Endothelial cell of umbilical vein (primary cell): ENCODE measurements at places on chromosomes 13 and 19. TPM values are rescaled to one million over a fixed set of nuclear protein-coding genes. Genes with fewer than 3 reads are reported as not detected.

DNA sequence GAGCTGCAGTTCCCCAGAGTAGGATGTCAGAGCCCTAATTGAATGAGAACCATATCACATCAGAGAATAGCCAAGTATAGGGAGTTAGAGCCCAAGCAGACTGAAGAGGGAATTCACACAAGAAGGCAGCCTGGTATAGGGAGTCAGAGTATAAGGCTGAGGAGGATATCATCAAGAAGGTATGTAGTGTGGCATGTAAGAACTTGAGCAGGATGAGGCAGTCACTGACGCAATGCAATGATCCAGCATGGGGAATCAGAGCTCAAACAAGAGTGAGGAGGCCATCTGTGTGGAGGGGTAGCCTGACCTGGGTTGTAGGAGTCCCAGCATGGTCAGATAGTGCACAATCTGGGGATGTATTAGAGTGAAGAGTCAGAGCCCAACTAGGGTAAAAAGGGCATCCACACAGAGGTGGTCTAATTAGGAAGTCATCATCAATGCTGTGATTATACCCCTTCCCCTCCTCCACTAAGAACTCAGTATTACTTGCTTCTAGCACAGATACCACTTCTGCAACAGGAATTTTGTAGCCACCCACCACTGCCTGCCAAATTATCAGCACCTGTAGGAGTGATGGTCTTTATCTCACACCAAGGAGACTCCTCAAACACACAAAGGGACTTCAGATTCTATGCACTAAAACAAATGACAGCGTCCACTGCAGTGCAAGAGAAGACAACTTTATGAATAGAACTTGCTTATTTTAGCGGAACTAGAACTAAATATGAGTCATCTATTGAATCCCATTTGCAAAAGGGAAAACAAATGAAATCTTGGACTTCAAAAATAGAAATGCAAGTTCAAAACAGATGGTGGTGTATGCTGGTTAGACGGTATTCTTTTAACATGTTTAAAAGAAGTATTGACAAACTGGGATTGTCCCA is 107.2 kb downstream of the FNDC3A start:
- H3K36me3 ChIP-seq, result no peaks in the 10 kb centered on the region
- no peaks in the 10 kb centered on the region for H3K27me3 ChIP-seq
- H3K4me1 ChIP-seq, result peaks cover 16% of the 10 kb centered on the region
- DNase-seq, result no peak
- H3K27ac ChIP-seq, result no peak overlapping the region

The ZNF708 gene
- polyA plus RNA-seq, result 0.99 and 1.7 TPM in 2 replicates

DNA sequence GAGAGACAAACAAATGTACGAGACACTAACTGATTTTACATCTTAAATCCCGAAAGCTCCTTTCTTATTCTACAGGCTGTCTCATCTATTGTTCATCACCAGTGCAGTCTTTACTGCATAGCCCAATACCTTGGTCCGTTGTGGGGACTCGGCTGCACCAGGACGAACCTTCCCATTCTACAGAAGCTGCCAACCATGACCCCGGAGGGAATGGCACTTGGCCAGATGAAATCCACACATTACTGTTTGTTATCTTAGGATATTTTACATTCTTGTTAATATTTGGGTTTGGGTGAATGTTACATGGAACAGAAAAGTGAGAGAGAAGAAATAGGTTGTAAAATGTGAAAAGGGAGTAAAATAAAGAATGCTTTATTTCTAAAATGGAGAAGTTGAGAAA is 195.1 kb downstream of the RFC3 start:
- DNase-seq, result no peak
- H3K36me3 ChIP-seq, result no peaks in the 10 kb centered on the region
- H3K4me3 ChIP-seq, result no peak overlapping the region
- H3K27ac ChIP-seq, result no peak overlapping the region

The USHBP1 gene
- polyA plus RNA-seq, result 16.2 and 20.4 TPM in 2 replicates

DNA sequence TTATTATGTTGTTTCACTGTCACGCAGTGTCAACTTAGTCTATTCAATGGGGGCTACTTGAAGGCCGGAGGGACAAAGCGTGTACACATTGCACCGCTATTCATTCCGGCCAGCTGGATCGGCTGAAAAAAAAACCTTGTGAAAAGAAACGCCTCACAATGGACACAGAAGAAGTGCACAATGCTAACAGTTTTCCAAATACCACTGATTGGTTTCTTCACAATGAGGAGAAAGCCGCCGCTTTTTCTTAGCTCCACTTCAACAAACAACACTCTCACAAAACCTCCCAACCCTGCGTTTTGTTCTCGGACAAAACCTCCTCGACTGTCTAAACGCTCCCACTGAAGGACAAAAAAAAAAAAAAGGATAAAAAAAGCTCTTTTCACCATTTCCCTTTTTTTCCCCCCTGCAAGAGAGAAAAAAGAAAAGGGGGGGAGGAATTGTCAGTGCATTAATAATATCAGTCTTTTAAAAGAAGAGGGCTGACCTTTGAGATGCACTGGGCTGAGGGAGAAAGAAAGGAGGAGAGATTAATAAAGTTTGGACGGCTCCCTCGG is 5.4 kb downstream of the SOX21 start:
- no peaks in the 10 kb centered on the region for H3K36me3 ChIP-seq
- H3K4me3 ChIP-seq, result no peak overlapping the region
- H3K27me3 ChIP-seq, result peaks cover 97% of the 10 kb centered on the region
- DNase-seq, result no peak
- no peak overlapping the region for H3K27ac ChIP-seq

The GFY gene
- polyA plus RNA-seq, result not detected in 2 replicates

- peak; percentile 88 for DNase-seq
- H3K27me3 ChIP-seq, result no peaks in the 10 kb centered on the region
- no peak overlapping the region for H3K4me3 ChIP-seq
- no peaks in the 10 kb centered on the region for H3K36me3 ChIP-seq
These were observed 496.7 kb downstream of the COG6 start for GRCh38 chr13:40152145-40152544.

- H3K36me3 ChIP-seq, result no peaks in the 10 kb centered on the region
- no peaks in the 10 kb centered on the region for H3K27me3 ChIP-seq
- H3K4me3 ChIP-seq, result no peak overlapping the region
- no peak overlapping the region for H3K27ac ChIP-seq
These were observed 121.7 kb downstream of the ZNF429 start for GRCh38 chr19:21626924-21627697.

DNA sequence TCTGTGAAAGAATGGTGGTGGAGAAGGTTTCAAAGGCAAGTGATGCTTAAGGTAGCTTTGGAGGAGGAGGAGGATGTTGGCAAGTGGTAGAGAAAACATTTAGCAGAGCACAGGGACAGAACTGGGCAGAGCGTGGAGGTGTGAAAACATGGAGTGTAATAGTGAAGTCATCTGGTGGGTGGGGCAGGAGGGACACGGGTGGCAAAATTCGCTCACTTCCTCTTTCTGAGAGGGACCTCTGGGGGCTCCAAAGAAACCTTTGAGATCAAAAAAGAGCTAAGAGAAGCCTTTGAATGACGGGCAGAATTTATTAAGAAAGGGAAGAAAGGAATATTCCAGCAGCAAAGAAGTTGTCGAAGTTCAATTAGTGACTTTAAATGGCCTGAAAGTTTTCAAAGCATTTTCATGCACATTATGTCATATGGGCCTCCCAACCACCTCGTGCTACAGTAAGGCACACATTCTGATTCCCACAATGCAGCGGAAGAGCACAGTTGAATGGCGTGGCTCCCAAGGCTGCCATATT is 82.8 kb downstream of the STARD13 start:
- no peak overlapping the region for H3K4me3 ChIP-seq
- H3K27ac ChIP-seq, result no peak overlapping the region
- no peaks in the 10 kb centered on the region for H3K36me3 ChIP-seq
- peaks cover 49% of the 10 kb centered on the region for H3K4me1 ChIP-seq
- no peaks in the 10 kb centered on the region for H3K27me3 ChIP-seq
- no peak for DNase-seq

The NDUFA11 gene
- polyA plus RNA-seq, result 876 and 1,690 TPM in 2 replicates

DNA sequence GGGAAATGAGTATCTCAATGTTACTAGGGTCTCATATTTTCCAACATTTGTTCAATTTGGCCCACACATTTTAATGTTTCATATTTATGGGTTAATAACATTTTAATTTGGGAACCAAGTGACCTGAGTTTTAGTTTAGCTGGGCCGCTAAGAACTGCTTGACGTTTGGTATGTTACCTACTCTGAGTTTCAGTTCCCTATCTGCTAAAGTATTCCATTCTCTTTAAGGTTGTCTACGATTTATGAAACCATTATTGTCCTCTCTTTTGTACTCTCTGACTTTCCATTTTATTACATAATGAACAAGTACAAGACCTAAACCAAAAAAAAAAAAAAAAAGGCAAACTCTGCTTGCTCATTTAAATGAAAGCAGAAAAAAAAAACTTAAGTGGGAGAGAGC is 89.9 kb downstream of the FGF14 start:
- H3K27ac ChIP-seq, result no peak overlapping the region
- no peaks in the 10 kb centered on the region for H3K36me3 ChIP-seq
- no peak for DNase-seq
- no peaks in the 10 kb centered on the region for H3K27me3 ChIP-seq
- H3K4me1 ChIP-seq, result no peaks in the 10 kb centered on the region

DNA sequence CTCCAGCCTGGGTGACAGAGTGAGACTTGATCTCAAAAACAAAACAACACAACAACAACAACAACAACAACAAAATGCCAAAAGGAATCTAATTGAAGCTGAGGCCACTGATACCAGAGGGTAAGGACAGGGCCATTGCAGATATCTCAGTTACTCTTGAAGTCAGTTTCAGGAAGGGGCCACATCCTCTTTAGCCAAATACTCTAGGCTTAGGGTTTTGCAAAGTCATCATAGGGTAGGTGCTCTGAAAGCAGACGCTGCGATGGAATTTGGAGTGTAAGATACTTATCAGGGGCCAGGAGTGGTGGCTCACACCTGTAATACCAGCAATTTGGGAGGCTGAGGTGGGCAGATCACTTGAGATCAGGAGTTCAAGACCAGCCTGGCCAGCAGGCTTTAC is 46.6 kb upstream of the UBAC2 start:
- no peak for DNase-seq
- no peak overlapping the region for H3K27ac ChIP-seq
- H3K4me3 ChIP-seq, result no peak overlapping the region
- no peaks in the 10 kb centered on the region for H3K36me3 ChIP-seq
- H3K4me1 ChIP-seq, result no peaks in the 10 kb centered on the region
- peaks cover 5% of the 10 kb centered on the region for H3K27me3 ChIP-seq

DNA sequence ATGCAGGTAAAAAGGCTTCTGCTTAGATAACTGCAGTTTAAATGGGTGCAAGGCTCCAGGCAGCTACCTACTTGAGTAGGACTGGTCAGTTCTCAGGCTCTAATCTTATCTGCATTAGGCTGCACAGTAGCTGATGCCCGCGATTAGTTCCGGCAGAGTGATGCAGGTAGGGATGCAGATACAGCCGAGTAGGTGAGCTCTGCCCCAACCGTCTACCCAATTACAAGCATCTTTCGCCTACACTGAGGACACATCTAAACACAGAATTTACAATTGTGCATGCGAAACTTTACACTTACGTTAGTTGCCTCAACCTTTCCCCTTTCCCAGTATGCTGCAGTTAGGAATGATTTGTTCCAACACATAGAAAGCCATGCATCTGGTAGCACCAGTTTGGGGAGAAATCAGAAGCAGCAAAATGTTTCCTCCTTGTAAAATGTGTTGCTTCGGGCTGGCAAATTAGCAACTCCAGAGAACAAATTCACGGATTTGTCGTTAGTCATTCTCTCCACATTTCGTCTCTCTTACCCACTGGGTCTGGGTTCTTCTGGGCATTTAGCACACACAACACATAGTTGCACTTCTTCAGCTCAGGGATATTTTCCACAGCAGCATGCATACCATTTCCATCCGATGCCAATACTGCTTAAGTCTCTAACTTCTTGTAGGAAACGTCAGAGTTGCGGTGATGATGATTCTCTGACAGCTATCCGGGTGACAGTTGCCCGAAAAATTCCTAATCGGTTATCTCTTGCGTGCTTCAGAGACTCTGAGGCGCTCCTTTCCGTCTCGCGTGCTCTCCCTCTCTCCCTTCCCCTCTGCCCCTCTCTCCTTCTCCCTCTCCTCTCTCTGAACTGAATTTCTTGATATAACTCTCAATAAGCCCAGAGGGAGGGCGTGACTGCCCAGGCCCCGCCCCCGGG is at the start of gene PCDH9:
TSS of gene PCDH9 (minus strand) at position 856 of the 923 bp plus-strand sequence. CDS start 1,896 bp downstream, outside the sequence.
- H3K4me1 ChIP-seq, result peaks cover 14% of the 10 kb centered on the region
- no peak for DNase-seq
- no peaks in the 10 kb centered on the region for H3K27me3 ChIP-seq
- H3K27ac ChIP-seq, result peak within 1 kb of the TSS; percentile 85
- peak within 1 kb of the TSS; percentile 83 for H3K4me3 ChIP-seq

DNA sequence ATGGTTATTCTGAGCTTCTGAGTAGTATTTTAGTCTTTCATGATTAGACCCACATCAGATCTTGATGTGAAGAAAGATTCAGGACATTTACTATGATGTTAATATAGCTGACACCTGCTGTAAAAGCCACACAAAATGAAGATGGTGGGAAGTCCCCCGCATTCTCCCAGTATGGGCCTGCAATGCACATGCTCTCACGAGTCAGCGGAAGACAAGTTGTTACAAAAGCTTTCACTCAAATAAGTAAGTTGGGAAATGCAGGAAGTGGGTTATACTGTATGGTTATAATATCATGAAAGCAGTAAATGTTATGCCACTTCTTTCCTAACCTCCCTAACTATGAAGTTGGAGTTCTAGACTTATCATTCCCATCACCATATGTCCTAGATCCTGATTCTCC is 171.9 kb downstream of the KLF5 start:
- H3K27ac ChIP-seq, result no peak overlapping the region
- DNase-seq, result no peak
- H3K4me3 ChIP-seq, result no peak overlapping the region
- no peaks in the 10 kb centered on the region for H3K4me1 ChIP-seq
- no peaks in the 10 kb centered on the region for H3K27me3 ChIP-seq

- DNase-seq, result no peak
- H3K27ac ChIP-seq, result no peak overlapping the region
- peaks cover 33% of the 10 kb centered on the region for H3K36me3 ChIP-seq
- peaks cover 20% of the 10 kb centered on the region for H3K4me1 ChIP-seq
These were observed 1.6 kb upstream of the KANK2 start for GRCh38 chr19:11198769-11199424.

- H3K4me1 ChIP-seq, result peaks cover 16% of the 10 kb centered on the region
- H3K27ac ChIP-seq, result no peak overlapping the region
- DNase-seq, result no peak
- H3K27me3 ChIP-seq, result no peaks in the 10 kb centered on the region
- no peak overlapping the region for H3K4me3 ChIP-seq
- no peaks in the 10 kb centered on the region for H3K36me3 ChIP-seq
These were observed 10.4 kb upstream of the KLK14 start for GRCh38 chr19:51093101-51093500.

The C19orf33 gene
- polyA plus RNA-seq, result 34.1 and 54.0 TPM in 2 replicates
